ENCODE measurements at places on chromosomes 6 and 20. TPM values are rescaled to one million over a fixed set of nuclear protein-coding genes. Genes with fewer than 3 reads are reported as not detected.

Gene GABRR1
- total RNA-seq, result not detected

Gene TOX2
- not detected for total RNA-seq

Gene C20orf202
- 0.83 TPM for total RNA-seq

Gene LINC00237
- not detected for total RNA-seq

Gene C6orf58
- not detected for total RNA-seq

Gene PRPF6
- 67.6 TPM for total RNA-seq

Gene HCK
- not detected for total RNA-seq

Gene BCLAF1
- total RNA-seq, result 101 TPM

Gene SLC17A5
- total RNA-seq, result 9.9 TPM

Gene ISM1
- 0.21 TPM for total RNA-seq

Gene TRIM38
- 0.12 TPM for total RNA-seq

Gene LY6G6C
- total RNA-seq, result not detected

Gene SUMO4
- total RNA-seq, result 3.3 TPM

Gene CST4
- not detected for total RNA-seq

Gene TAGAP
- total RNA-seq, result not detected

Gene NT5E
- total RNA-seq, result 0.80 TPM

Gene PLA2G7
- not detected for total RNA-seq

Gene PAX1
- not detected for total RNA-seq

Gene ARMH2
- not detected for total RNA-seq

Gene OR2J3
- not detected for total RNA-seq

Gene APCDD1L
- total RNA-seq, result 0.46 TPM

Gene PLCG1
- total RNA-seq, result 67.4 TPM

Gene LY6G6F
- not detected for total RNA-seq

Gene BTNL2
- total RNA-seq, result not detected

Gene MYLK2
- not detected for total RNA-seq

Gene VSX1
- not detected for total RNA-seq

Gene GJA10
- not detected for total RNA-seq

Gene CDH26
- total RNA-seq, result 1.6 TPM

Gene NQO2
- 38.7 TPM for total RNA-seq

Gene ABHD16B
- not detected for total RNA-seq

Gene HCRTR2
- total RNA-seq, result not detected

Gene TRIM10
- total RNA-seq, result not detected

Gene HRH3
- not detected for total RNA-seq

Gene FOXO3
- total RNA-seq, result 20.8 TPM

Gene ULBP1
- total RNA-seq, result 0.04 TPM

Gene RBBP8NL
- not detected for total RNA-seq

Gene SOX18
- 0.06 TPM for total RNA-seq

Gene ZNF831
- not detected for total RNA-seq

Gene EPB41L1
- 66.7 TPM for total RNA-seq

Gene RPRD1B
- 26.2 TPM for total RNA-seq

Gene FAM209A
- total RNA-seq, result not detected

Gene SERAC1
- total RNA-seq, result 8.7 TPM

Gene COL9A3
- 7.9 TPM for total RNA-seq

Gene SYCP2L
- total RNA-seq, result 6.9 TPM

Gene OOEP
- total RNA-seq, result not detected

Gene GPX5
- 0.30 TPM for total RNA-seq

Gene PPP1R3G
- 7.6 TPM for total RNA-seq

Gene C20orf96
- 9.3 TPM for total RNA-seq

Gene CLVS2
- total RNA-seq, result 0.04 TPM

Gene DAAM2
- total RNA-seq, result 4.8 TPM

Gene EYS
- total RNA-seq, result under 0.01 TPM

Gene OR2B6
- not detected for total RNA-seq

Gene PTCRA
- not detected for total RNA-seq

Gene MEI4
- 0.36 TPM for total RNA-seq

Gene ITPR3
- 0.35 TPM for total RNA-seq

Gene FNDC11
- total RNA-seq, result 3.4 TPM

Measured in cardiac muscle cell (in vitro differentiated cells and primary cell).